ENCODE measurements at places on chromosomes 5 and 9. TPM values are rescaled to one million over a fixed set of nuclear protein-coding genes. Genes with fewer than 3 reads are reported as not detected.

DNA sequence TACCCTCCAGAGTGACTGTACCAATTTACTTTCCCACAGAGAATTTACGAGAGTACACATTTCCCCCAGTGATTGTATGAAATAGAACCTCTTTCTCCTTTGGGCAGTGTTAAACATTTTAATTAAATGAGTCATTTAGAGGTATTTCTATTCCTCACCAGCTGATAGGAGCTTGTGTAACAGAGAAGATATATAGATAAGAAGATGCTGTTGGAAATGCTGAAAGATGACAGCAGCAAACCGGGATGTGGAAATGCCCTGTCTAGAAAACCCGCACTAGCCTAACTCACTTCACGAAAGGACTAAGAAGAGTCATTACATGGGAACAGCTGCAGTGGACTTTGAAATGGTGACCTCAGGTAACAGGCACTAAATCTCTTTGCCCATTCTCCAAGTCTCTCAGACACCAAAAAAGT lies 68.3 kb downstream of the LPAR1 start:
- H3K4me1 ChIP-seq: no peaks in the 10 kb centered on the region
- H3K27me3 ChIP-seq: no peaks in the 10 kb centered on the region
- no peak overlapping the region for H3K27ac ChIP-seq
- no peak overlapping the region for H3K4me3 ChIP-seq

DNA sequence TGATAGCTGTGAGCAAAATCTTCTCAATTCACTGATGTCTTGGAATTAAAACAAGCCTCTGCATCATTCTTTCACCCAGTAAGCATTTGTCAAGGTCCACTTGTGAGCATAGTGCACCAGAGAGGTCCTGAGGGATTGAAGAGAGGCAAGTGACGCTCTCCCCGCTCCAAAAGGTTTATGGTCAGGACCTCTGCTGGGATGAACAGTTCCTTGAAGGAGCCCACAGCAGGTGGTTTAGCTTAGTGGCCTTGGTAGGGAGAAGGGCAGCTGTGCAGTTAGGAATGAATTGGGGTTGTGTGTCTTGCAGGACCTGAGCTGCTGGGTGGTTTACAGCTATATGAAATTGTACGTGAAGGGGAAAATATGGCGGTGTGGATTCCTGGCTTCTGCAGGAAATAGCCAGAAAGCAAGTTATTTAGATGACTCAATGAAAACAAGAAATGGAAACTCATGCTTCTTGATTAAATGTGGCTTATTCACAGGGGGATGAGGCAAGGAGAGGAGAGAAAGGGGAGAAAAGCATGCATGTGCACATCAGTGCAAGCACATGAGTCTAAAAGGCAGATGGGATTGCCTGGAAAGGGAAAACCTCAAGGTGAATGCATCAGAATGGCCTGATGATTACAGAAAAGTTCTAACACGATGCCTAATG lies 42.0 kb downstream of the SUB1 start:
- H3K27ac ChIP-seq: no peak overlapping the region
- DNase-seq: no peak
- no peaks in the 10 kb centered on the region for H3K27me3 ChIP-seq
- H3K36me3 ChIP-seq: no peaks in the 10 kb centered on the region

DNA sequence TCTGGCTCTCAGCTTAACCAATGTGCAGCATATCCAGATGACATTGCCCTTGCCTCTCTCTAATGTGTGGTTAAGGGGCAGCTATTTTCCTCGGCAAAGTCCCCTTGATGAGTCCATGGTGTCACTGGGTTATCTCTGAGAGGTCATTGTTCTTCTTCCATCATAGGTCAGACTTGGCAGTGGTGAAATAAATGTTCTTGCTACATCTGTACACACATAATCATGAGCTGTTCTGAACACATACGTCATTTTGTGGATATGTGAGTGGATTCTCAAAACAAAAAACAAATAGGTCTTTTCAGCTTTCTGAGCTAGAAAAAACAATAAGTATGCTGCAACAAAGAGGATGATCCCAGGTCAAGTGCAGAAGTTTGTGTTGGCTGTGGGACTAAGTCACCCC lies 134.7 kb upstream of the PTPN3 start:
- no peak overlapping the region for H3K27ac ChIP-seq
- no peaks in the 10 kb centered on the region for H3K27me3 ChIP-seq
- no peak overlapping the region for H3K4me3 ChIP-seq
- DNase-seq: no peak

ACSL6 gene
- total RNA-seq: 20.8 TPM

WNT8A gene
- total RNA-seq: not detected

WDR38 gene
- total RNA-seq: not detected

- no peaks in the 10 kb centered on the region for H3K27me3 ChIP-seq
- H3K36me3 ChIP-seq: peaks cover 45% of the 10 kb centered on the region
- H3K27ac ChIP-seq: no peak overlapping the region
- no peaks in the 10 kb centered on the region for H3K4me1 ChIP-seq
- H3K4me3 ChIP-seq: no peak overlapping the region
Observed at GRCh38 chr5:132883261-132883834, 9.9 kb downstream of the LEAP2 start.

- H3K27me3 ChIP-seq: peaks cover 15% of the 10 kb centered on the region
- H3K27ac ChIP-seq: no peak overlapping the region
- no peak overlapping the region for H3K4me3 ChIP-seq
- DNase-seq: no peak
Observed at GRCh38 chr5:142295960-142296860, 28.6 kb downstream of the SPRY4 start.

GRCh38 chr5:42751044-42751443 lies 5.6 kb upstream of the CCDC152 start:
- no peak overlapping the region for H3K4me3 ChIP-seq
- peaks cover 10% of the 10 kb centered on the region for H3K4me1 ChIP-seq
- H3K36me3 ChIP-seq: no peaks in the 10 kb centered on the region
- DNase-seq: no peak
- no peak overlapping the region for H3K27ac ChIP-seq
- H3K27me3 ChIP-seq: no peaks in the 10 kb centered on the region

- H3K4me1 ChIP-seq: peaks cover 9% of the 10 kb centered on the region
- peaks cover 3% of the 10 kb centered on the region for H3K27me3 ChIP-seq
- no peak overlapping the region for H3K4me3 ChIP-seq
- no peak for DNase-seq
Observed at GRCh38 chr9:4590430-4591122, 71.5 kb upstream of the PLPP6 start.

GRCh38 chr9:84153885-84154284 lies 173.3 kb downstream of the RMI1 start:
- H3K27me3 ChIP-seq: peaks cover 16% of the 10 kb centered on the region
- DNase-seq: no peak
- no peak overlapping the region for H3K4me3 ChIP-seq

EIF4E1B gene
- not detected for total RNA-seq

DNA sequence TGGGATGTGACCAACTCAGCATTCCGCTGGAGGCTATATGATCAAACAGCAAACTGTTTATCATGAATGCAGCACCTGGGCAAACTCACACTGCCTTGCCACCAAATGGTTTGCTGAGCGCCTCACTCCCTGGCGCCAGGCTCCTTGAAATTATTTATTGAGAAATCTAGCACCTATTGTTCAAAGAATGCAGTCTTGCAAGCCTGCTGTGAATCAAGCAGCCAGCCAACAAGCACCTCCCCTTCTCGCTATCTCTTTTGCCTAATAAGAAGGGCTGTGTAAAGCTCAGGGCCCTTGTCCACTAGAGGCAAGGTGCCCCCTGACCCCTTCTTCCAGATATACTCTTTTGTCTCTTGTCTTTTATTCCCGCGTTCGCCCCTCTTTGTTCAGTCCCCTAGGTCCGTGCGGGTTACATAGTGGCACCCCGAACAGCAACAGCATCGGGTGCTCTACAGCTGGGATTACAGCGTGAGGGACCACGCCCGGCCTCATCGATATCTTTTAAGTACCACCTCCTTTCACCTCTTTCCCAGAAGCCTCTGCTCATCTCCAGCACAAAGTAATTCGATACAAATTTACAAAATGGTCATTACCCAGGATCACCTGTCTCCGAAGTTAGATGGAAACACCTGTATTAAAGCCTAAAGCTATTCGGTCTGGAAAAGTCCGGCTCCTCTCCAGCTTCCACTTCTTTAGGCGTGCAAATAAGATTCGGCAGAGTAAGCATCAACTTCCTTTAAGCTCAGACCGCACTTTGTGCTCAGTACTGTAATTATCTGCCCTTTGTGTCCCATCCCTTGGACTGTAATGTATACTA lies 896 bp downstream of the RIGI start:
- no peaks in the 10 kb centered on the region for H3K27me3 ChIP-seq
- peaks cover 48% of the 10 kb centered on the region for H3K36me3 ChIP-seq
- peaks cover 61% of the 10 kb centered on the region for H3K4me1 ChIP-seq
- DNase-seq: peak; percentile 49
- H3K4me3 ChIP-seq: peak overlapping the region; percentile 98
- peak overlapping the region; percentile 96 for H3K27ac ChIP-seq

THBS4 gene
- 0.44 TPM for total RNA-seq

DNA sequence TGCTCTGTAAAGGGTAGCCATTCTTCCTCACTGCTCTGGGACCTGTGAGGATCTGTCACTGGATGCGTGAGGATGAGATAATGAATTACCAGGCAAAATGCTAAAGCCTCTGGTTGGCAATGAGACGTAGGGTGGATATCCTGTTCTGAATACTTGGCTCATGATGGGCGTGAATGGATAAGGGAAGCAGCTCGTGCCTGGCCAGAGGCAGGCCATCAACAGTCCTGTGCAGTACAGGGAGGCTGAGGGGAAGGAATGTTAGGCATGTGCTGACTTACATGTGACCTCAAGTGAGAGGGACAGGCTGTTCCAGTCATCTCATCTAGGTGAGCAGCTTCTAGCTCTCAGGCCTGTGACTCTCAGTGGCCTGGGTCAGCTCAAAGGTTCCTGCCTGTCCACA lies 172.8 kb downstream of the CARTPT start:
- no peak overlapping the region for H3K4me3 ChIP-seq
- no peak for DNase-seq
- no peaks in the 10 kb centered on the region for H3K4me1 ChIP-seq
- H3K27ac ChIP-seq: no peak overlapping the region

- peaks cover 2% of the 10 kb centered on the region for H3K27me3 ChIP-seq
- peaks cover 30% of the 10 kb centered on the region for H3K4me1 ChIP-seq
- no peak overlapping the region for H3K27ac ChIP-seq
Observed at GRCh38 chr5:150765799-150766169, 7.0 kb upstream of the DCTN4 start.

DNA sequence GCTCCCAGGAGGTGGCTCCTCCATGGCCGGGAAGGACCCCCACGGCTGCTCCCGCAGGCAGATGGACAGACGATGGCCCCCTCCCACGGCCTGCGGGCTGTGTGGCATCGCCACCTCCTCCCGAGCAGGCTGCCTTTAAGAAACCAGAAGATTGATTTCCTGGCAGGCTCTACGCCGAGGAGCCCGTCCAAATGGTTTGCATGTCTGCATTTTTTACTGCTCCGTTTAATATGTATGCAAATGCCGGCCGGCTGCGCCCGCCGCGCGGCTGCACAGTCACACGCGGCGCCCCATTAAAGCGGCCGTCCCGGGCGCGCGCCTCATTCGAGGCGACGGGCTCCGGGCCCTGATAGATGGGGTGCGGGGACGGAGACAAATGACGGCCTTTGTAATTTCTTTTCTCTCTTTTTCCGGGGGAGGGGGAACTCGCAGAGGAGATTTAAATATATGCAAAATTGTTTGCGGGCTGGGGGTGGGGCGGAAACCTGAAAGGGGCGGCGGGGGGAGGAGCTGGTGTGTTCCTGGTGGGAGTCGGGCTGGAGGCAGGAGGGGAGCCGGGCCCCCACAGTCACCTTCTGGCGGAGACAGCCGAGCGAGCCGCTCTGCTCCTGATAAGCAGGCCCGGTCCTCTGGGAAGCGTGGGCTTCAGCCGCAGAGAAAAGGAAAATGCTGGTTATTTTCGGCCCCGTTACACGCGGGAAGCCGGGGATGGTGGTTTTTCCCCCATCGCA lies 158.7 kb upstream of the IER5L start:
- H3K4me1 ChIP-seq: peaks cover 27% of the 10 kb centered on the region
- peak; percentile 41 for DNase-seq
- H3K27me3 ChIP-seq: peaks cover 4% of the 10 kb centered on the region
- peak overlapping the region; percentile 41 for H3K27ac ChIP-seq
- no peaks in the 10 kb centered on the region for H3K36me3 ChIP-seq
- peak overlapping the region; percentile 64 for H3K4me3 ChIP-seq

DNA sequence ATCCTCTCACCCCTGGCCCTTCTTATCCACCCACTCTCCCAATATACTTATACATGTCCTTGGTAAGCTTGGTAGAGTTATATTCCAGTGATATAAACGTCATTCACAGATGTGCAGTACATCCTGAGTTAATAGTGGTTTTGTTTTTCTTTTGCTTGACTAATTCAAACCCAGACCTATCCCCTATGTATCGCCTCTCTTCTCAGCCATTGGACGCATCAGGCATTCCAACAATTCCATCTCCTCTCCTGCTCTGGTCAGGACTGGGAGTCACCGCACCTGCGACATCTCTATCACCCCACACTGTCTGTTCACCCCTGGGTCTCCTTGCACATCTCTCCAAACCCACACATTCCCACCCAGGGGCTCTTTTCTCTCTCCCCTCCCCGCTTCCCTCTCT lies 21.9 kb upstream of the IRX2 start:
- H3K4me3 ChIP-seq: no peak overlapping the region
- no peaks in the 10 kb centered on the region for H3K4me1 ChIP-seq
- no peak overlapping the region for H3K27ac ChIP-seq
